Panc1 (cell line): ENCODE measurements at places on chromosomes 5 and 9.
A peak's percentile ranks its signal among the peaks of the same experiment; 100 is the strongest.

DNA sequence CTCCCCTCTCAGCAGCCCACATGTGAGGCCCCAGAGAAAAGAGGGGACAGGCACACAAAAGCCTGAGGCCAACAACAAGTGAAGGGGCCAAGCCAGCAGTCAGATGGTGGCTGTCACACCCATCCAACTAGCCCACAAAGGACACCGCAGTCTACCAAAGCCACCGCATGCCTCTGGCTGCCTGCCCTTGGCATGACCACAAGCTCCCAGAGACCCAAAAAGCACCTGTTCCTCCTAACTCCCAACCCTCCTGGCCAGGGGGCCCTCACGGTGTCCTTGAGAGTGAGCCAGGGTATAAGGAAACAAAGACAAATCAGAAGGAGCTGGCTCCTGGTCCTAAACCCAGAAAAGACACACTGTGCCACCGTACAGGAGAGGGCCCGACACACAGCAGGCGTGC lies 77.8 kb upstream of the LRRTM2 start:
- no peak for DNase-seq

- DNase-seq = no peak
These were observed 13.6 kb downstream of the ITGA1 start for GRCh38 chr5:52801329-52801728.

DNA sequence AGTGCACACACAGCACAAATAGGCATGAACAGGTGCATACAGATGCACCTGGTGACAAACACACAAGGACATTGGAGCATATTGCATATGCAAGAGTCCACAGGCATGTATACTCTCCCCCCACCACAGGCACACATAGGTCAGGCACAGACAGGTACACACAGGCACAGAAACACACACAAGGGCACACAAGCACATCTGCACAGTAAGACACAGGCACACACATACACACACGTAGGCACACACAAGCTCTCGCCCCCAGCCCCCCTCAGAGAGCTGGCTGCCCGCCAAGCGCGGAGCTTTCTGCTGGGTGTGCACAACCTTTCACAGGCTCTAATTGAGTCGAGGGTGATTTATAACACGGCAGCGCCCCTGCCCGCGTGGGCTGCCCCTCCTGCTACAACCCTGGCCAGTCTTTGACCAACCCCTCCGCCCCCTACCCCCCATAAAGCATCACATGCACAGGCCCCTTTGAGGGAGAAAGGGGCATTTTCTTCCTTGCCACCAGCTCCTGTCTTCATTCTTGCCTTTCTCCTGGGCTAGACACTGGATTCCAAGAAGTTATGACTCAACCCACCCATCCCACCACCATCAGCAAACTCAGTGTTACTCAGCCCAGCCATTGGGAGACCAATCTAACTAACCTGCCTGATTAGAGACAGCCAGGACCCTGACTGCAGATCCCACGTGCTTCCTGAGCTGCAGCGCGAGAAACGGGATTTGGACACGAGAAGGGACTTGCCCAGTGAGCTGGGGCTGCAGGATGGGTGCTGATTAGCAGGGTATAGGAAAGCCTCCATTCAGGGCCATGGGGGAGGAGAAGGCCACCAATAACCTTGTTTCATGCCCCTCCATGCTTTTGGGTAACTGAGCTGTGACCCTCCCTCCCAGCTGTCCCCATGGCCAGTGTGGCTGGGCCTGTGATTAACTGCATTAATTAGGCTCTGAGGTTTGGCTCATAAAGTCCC lies 42.8 kb upstream of the PSD2 start:
- DNase-seq = no peak

DNA sequence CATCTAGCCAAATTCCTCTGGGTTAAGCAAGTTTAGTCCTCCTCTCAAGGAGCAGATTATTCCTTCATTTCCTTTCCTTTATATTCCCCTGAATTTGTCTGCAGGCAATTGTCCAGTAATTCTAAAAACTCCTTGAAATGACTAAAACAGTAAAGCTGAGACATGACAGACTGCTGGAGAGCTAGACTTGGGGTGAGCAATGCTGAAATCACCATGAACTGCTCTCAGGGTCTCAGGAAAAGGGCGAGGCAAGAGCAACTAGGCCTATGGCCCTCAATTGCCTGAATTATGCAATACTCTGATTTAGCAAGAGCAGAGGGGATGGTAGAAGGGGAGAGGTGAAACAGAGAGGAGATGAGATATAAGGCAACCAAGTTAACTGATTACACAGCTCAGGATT lies 172.9 kb upstream of the NREP start:
- no peak for DNase-seq

DNA sequence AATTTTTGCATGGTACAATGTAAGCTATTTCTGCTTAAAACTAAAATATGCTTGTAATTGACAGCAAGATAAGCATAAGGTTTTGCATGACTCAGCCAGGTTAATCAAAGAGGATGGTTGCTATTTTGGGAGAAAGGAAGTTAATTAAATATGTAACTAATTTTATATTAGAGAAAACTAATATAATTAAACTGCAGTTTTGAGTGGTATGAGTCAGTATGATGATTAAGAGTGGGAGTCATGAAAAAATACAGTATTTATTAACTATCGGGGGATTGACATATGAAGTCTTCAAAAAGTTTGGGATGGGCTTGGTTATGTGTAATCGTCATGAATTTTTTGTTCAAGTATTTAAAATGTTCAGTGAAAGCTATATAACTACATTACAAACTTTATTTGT lies 54.0 kb upstream of the CDK20 start:
- no peak for DNase-seq

DNA sequence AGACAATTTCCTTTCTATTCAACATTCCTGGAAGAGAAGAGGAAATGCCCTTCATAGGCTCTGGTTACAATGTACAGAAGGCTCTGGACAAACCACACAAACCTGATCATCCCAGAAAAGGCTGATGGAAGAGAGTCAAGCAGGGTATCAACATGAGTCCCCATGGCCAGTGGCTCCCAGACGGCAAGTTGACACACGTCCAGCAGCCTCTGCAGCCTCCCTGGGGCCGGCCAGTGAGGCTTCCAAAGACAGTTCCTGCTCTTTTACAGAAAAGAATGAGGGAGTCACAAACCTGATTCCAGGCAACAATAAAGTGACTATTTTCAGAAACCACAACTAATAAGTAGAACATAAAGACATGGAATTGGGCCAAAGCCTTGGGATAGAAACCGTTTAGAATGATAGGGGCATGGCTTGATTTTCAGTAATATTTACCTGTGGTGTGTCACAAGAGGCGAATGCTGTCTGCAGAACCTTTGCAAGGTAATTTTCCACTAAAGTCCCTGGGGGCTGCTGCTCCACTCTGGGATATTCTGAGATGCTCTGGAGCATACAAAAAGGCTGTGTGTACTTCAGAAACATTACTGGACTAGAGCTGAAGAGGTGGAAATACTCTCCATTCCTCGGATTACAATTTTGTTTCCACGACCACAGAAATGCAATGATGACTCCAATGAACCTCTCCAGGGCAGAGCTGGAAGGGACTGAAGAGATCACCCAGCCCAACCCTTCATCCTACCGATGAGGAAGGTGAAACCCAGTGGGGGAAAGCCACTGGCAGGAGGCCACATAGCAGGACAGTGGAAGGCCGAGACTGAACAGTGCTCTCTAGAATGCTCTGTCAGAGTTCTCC lies 10.4 kb downstream of the MED27 start:
- DNase-seq = no peak

DNA sequence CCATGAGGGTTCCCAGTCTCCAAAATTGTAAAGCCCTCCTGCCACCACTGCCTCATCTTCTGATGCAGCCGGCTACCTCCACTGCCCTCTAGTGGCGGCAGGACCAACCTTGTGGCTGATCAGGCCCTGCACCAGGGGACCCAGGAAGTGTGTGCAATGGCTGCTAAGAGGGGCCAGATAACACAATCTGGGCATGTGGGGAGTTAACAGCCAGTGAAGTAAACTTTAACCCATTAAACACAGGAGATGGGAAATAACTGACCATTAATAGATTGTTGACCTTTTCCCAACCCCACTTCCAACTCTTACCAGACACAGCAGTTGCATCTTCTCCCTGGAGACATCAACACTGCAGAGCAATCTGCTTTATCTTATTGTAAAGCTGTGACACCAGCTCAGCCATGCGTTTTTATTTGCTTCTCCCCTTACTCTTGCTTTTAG lies 63.3 kb downstream of the FREM1 start:
- peak; percentile 5 for DNase-seq

DNA sequence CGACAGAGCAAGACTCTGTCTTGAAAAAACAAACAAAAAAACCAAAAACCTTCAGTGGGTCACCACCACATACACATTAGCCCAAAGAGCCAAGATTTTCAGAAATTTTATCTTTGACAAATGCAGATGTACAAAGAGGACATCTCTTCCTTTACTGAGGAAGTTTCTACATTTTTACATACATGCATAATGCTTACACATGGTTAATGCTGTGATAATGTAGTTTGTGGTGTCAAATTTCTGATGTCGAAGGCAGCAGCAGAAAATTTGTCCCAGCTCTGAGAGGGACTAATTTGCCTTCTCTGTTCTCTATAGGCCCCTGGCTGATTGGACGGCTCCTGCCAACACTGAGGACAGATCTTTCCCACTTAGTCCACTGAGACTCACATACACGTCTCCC lies 24.6 kb upstream of the C9orf40 start:
- no peak for DNase-seq

- DNase-seq = no peak
These were observed 68.2 kb upstream of the CKMT2 start for GRCh38 chr5:81164936-81165335.

- no peak for DNase-seq
These were observed 793.1 kb downstream of the CDH9 start for GRCh38 chr5:26245321-26245720.

DNA sequence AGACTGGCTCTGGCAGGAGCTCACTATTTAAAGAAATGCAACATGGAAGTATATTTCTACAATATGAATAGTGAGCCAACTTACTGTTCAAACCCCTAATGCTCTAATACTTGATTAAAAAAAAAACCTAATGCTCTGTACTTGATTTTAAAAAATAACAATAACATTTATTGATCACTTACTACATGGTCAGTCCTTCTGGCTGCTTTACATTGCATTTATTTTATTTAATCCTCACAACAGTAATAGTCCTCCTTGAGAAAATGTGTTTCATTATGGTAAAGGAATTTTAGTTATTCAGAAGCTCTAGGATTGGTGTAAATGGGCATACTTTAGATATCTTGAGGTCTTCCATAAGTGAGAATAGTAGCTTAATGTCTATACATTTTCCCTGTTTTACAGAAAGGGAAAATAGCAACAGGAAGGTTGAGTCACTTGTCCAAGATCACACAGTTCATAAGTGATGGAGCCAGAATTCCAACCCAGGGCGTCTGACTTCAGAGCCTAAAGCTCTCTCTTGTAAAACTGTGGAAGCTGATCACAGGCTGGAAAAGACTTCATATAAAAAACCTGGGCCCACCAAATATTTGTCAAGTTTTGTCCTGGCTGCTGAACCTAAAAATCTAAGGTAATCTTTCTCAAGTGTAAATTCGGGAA lies 1.0 kb downstream of the STARD4 start:
- no peak for DNase-seq

GRCh38 chr9:121599872-121600585 lies 51.4 kb upstream of the DAB2IP start:
- no peak for DNase-seq

DNA sequence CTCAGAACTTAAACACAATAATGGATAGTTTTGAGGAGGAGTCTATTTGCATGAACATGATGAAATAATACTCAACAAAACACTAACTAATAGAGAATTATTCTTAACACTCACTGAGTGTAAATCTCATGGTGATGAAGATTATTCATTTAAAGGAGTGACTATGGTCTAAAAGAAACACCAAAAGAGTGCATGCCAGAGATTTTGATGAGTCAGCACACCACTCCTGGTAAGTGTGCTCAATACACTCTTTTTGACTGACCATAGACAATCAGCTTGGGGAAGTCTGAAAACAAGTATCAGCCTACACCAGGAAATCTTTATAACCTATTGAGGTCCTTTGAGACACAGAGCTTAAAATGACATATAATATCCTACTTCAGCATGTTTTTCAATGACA lies 6.8 kb upstream of the FST start:
- DNase-seq = no peak

- DNase-seq = no peak
These were observed 844.8 kb downstream of the CDH9 start for GRCh38 chr5:26193626-26194025.
